ENCODE measurements at places on chromosomes 12 and 14.

- DNase-seq = no peak
Observed at GRCh38 chr12:132689227-132689626, 1.8 kb downstream of the PXMP2 start.

DNA sequence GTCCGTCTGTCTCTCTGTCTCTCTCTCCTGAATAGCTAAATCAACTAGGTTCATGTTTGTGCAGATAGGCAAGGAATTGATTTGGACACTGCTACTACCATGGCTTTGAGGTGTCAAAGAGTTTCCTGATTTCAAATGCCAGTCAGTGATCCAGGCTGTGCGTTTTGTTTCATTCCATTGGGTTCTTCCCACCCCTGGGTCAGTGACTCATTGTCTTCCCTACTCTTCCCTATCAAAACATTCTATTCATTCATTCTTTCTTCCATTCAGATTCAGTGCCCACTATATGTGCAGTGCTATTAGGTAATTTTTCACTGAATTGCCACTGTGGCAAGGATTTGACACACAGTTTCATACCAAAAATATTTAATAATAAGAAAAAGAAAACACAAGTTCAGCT, 50.4 kb downstream of the RPH3A start:
- DNase-seq = no peak

DNA sequence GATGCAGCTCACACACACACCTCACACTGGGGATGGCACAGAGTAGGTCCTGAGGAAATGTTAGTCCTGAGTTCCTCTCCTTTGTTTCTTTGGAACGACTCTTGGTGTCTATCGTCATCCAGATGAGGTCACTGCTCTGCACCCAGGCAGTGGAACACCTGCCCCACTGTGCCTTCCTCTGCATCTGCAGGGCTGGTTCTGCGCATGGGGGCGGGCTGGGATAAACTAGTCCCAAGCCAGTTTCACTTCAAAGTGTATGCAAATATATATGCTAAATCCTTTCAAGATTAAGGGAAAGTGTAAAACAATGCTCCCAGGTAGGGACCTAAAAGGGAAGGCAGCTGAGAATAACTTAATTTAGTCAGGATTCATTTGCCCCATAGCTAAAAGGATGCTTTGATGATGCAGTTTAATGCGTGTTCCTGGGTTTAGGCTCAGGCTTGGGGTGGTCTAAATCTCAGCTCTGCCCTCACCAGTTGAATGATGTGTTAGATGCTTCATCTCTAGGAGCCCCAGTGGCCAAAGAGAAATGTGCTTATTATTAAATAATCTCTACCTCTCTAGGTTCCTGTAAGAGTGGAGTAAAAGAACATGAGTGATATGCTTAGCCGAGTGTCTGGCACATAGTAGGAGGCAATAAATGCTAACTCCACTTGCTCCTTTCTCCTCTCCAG, 47.1 kb upstream of the OVCH1 start:
- peak; percentile 46 for DNase-seq

GRCh38 chr12:79143803-79144202, 279.2 kb downstream of the SYT1 start:
- DNase-seq = no peak

GRCh38 chr14:94388027-94388383, 397 bp downstream of the SERPINA1 start:
- DNase-seq = no peak

DNA sequence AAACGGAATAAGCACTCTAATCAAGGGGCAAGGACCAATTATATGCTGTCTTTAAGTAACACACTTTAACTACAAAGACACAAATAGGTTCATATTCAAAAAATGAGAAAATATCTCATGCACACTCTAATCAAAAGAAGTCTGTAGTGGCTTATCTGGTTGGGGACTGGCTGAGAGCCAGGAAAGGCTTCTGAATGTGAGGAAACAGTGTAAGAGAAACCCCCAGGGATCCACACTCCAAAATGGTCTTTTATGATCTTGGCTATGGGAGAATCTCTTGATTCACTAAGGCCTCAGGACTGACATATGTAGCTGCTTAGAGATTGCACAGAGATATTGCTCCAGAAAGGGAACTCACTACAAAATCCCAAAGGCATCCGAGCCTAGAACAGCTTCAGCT, 10.3 kb downstream of the CTSG start:
- no peak for DNase-seq

DNA sequence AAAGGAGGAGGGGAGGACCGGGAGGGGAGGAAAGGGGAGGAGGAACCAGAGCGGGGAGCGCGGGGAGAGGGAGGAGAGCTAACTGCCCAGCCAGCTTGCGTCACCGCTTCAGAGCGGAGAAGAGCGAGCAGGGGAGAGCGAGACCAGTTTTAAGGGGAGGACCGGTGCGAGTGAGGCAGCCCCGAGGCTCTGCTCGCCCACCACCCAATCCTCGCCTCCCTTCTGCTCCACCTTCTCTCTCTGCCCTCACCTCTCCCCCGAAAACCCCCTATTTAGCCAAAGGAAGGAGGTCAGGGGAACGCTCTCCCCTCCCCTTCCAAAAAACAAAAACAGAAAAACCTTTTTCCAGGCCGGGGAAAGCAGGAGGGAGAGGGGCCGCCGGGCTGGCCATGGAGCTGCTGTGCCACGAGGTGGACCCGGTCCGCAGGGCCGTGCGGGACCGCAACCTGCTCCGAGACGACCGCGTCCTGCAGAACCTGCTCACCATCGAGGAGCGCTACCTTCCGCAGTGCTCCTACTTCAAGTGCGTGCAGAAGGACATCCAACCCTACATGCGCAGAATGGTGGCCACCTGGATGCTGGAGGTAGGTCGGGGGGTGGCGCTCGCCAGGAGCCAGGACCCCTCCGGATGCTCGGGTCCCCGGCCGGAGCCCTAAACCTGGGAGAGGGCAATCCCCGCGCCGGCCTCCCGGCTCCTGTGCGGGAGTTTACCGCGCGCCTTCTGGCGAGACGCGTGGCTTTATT, at the start of gene CCND2:
TSS of gene CCND2 (plus strand) at position 111 of the 744 bp plus-strand sequence. CDS start at position 390, 279 bp downstream.
- peak; percentile 96 for DNase-seq

DNA sequence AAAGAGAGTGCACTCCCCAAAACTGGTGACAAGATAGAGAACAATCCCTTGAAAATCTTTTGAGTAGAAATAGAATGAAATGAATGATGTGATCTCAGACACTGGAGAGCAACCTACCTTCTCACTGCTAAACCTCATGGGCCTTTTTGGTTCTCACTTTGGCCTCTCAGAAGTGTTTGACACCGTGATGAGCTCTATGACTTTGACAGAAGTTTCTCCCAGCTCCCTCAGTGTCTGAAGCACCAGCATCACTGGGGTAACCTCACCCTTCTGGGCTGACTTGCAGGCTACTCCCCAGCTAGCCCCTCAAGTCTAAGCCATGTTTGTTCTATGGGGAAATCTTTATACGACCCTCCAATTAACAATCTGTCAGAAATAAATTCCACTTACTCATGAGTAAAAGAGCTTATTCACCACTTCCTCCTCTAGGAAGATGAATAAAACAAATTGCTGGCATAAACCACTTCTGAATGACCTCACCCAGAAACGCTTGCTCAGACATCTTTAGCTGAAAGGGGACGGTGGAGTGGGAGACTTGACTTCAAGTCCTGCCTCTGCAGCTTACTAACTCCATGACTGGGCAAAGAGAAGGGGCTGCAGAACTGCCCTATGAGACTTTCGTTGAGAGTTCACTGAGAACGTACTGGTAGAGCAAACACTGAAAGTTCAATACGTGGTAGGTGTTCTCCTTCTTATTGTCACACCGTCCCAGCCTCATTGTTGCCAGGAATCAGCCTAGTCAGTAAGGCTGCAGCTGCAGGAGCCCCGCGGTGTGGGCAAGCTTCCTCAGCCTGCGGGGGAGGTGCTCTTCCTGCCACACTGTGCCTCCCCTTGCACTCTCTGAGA, 46.5 kb downstream of the ST8SIA1 start:
- DNase-seq = peak; percentile 64

DNA sequence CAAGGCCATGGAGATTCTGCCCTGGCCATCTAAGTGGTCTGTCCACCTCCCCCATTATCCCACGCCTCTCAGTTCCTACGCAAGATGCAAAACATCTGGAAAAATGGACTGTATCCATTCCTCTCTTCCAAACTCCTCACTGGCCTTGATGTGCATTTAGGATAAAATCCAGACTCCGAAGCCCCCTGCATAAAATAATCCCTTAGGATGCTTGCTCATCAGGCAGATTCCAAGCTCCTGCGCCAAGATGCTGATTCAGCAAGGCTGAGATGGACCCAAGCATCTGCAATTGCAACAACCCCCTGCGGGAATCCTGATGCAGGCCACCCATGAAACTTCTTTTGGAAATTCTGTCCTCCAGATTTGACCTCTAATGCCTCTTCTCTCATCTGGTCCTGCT, 81.6 kb downstream of the SPRING1 start:
- DNase-seq = no peak

DNA sequence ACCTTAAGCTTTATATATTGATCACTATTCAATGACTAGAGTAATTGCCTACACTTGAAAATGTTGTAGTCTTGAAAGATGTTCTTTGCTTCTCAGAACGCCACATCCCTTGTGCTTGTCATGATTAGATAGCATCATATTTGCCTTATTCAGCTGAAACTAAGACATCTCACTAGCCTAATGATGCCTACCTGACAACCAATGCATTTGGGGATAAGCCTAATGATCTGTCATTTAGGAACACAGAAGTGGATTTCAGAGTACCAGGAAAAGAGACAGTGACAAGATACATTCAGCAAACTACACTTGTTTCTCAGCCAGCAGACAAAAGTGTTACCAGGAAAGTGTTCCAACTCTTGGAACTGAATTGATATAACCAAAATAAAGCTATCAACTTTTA, 83.7 kb downstream of the ARMH4 start:
- DNase-seq = no peak

DNA sequence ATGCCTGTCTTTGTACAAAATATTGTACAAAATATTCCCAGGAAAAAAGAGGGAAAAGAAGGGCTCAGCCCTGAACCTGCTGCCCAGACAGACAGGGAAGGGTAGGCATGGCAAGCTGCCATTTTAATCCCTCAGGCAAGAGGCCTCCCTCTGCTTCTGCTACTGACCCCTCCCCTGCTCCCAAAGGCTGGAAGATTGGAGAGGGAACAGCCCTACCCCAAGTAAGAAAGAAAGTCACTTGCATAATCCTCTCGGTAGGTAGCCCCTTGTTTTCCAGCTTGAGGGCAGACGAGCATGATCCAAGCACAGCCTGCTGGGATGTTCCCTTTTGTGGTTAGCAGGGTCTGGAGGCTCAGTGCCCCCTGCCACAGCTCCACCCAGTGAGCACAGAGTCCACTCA, 20.7 kb downstream of the ADCY6 start:
- no peak for DNase-seq

- no peak for DNase-seq
Observed at GRCh38 chr12:28855761-28856310, 293.2 kb upstream of the FAR2 start.

DNA sequence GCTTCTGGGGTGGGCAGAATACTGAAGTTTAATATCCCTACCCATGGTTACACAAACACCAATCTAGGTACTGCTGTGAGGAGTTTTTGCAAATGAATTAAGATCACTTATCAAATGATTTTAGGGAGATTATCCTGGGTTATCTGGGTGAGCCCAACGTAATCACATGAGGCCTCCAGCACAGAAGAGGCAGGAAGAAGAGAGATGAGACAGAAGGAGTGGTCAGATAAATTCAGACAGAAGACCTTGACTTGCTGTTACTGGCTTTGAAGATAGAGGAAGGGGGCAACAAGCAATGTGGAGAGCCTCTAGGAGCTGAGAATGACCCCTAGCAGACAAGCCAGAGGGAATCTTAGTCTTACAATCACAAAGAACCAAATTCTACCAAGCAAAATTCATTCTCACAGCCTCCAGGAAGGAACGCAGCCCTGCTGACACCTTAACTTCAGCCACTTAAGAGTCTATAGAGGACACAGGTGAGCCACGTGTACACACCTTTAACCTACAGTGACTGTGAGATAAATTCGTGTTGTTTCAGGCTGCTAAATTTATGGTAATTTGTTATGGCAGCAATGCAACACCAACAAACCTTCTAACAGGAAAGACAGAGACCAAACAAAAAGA, 49.4 kb downstream of the FERMT2 start:
- no peak for DNase-seq

DNA sequence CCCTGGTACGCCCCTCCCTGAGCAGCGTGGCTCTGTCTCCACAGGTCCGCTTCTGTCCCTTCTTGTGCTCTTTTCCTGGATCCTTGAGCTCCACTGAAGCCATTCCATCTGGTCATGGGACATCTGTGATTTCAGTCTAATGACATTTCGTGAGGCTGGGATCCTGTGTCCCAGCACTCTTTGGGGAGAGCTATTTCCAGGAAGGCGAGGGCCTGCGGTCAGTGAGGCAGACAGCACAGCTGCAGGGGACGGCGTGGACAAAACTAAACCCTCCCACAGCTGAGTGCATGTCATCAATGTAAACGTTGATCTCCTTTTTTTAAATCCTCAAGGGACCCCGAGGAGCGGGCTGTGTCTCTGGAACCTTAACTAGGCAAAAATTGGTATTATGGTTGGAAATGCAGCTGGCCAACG, 127.7 kb downstream of the DACT1 start:
- DNase-seq = no peak

- no peak for DNase-seq
Observed at GRCh38 chr12:108587826-108588225, 10.1 kb downstream of the TMEM119 start.

GRCh38 chr12:100474617-100475016, 951 bp downstream of the NR1H4 start:
- no peak for DNase-seq

DNA sequence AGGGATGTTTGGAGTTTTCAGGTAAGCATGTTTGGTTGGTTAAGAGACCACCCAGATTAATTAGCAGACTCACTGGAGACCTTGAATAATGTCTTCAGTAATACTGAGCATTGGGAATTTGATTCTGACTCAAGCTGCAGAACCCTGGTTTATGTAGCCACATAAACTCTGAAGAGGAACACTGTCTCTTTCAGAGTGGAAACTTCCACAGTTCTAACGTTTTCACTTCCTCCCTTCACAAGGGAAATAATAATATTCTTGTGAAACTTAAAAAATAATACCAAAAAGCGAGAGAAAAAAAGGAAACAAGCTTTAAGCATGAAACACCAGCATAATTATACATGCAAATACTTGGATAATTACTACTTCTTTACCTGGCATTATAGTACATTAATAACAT, 40.0 kb upstream of the ST8SIA1 start:
- DNase-seq = no peak

DNA sequence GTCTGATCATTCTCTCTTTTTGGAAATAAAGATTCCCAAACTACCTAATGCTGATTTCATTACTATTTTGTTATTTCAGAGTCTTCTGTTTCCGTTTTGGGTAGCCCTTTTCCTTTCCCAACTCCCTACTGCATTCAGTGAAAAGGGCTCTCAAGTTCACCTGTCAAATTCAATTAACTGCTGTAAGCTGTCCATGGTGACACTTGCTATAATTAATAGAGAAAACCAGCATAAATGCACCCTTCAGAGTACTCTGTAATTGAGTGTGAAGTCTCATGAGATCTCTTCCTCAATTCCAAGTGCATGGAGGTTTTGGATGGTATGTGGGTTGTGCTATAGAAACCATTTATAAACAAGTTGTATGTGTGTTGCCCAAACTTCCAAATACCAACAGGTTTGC, 187.2 kb downstream of the RPL10L start:
- no peak for DNase-seq

DNA sequence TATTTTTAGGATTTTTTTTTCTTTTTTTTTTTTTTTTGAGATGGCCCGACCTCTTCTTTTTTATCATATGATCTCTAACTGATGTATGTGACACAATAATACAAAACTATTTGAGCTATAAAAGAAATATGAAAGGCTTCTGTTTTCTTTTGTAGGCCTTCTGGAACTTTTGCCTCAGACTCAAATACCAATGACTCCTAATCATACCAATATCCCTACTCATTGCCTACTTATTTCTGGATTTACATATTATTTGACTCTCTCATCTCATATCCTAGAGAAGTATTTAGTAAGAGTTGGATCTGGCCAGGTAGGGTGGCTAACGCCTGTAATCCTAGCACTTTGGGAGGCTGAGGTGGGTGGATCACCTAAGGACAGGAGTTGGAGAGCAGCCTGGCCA, 12.7 kb upstream of the WDR89 start:
- no peak for DNase-seq

Measured in H9 (cell line).